MG63 (cell line): ENCODE measurements at places on chromosomes 12 and 14.
A peak's percentile ranks its signal among the peaks of the same experiment; 100 is the strongest.

DNA sequence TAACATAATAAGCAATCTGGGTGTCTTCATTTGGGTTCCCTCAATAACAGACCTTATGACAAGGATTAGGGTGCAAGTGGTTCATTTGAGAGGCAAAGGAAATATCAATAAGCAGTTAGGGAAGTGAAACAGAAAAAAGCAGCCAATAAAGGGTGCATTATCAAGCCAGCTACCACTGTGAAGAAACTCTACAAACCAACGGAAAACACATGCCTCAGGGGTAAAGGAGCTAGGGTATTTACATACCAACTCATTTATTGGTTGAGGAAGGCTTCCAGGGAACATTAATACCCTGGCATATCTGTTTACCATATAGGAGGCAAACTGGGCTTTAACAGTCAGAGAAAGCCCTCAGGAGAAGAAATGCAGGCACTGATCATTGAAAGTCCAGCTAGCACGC lies 22.7 kb upstream of the IFNG-AS1 start:
- DNase-seq: no peak

GRCh38 chr12:40137252-40137651 lies 31.4 kb upstream of the SLC2A13 start:
- DNase-seq: no peak

DNA sequence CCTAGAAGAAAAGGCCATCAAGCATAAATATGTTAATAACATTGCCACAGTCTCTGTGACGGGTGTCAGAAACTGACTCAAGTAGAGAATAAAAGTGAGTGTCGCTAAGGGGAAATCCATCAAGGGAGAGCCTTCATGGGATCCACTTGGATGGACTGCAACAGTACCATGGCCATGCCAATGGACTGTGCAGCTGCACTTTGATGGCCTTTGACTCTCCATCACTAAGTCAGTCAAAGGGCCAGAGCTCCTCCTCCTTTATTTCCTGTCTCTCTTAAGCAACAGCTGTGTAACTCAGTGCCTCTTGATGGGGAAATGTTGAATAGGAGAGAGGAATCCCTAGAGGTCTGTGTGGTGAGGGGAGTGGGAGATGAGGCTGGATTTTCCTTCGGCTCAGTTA lies 335.2 kb downstream of the BMP4 start:
- no peak for DNase-seq

GRCh38 chr14:45238988-45239387 lies 14.0 kb downstream of the MIS18BP1 start:
- no peak for DNase-seq

GRCh38 chr12:3920351-3921150 lies 47.4 kb upstream of the PARP11 start:
- peak; percentile 38 for DNase-seq

DNA sequence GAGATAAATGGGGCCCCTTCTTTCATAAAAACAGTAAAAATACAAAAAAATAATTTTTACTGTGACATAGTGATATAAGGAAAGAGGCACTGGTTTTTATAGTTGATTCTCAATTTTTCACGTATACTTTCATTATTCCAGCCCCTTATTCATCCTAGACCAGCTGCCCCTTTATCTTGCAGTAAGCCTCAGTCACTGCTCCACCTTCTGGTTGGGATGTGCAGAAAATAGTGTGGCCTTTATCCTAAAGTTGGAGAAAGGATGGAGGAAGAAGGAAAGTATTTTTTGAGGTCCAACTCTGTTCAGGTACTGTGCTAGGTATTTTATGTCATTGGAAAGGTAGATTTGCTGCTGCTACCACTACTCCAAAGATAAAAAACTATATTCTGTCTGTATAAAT lies 172.7 kb downstream of the ANO6 start:
- peak; percentile 3 for DNase-seq

DNA sequence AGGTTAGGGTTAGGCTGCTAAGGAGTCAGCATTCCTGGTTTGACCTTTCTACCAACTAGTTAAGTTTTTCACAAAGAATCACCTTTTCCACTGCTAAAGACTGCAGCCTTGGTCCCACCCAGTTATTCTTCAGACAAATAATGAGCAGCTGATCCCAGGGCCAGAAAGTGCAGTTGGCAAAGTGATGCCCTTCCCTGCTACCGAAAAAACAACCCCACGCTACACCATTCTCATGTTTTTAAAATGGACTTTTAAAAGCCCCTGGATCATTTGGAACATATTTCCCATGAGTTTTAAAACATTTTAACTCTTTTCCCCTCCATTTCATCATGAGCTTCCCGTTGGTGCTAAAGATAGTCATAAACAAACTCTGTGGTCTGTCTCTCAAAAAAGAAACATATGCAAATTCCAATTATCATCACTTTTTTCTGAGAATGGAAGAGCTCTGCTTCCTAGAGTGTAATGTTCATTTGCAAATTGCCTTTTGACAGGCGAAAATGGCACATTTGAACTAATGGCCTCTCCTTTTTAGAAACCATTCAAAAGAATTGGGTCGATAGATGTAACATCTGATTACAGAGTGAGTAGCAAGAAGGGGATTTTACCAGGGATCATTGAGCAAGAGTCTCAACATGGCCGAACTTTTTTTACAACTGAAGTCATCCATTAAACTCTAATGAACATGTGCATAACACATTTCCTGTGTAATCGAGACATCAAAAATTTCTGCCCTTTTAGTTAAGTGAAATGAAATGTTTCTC lies 129.3 kb upstream of the RAP1B start:
- no peak for DNase-seq

DNA sequence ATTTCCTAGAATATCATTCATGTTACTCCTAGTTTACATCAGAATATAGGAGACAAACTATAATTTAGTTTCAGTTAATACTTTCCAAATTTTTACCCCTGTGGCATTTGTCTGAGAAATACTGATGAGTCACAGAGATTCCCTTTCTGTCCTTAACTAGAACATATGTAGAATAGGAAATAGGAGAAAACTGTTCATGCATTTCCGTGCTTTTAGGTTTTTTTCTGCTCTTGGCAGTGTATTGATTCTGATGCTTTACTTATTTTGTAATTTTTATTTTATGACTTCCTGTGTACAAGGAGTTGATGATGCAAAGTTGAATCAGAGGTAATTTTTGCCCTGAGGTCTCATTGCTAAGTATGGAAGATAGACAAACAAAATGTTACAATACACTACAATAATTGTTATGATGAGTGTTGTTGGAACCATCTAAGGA lies 23.0 kb downstream of the MNAT1 start:
- no peak for DNase-seq

- no peak for DNase-seq
Measured at GRCh38 chr12:62533087-62533754, 66.6 kb downstream of the MON2 start.

GRCh38 chr14:90740081-90740480 lies 76.1 kb downstream of the TTC7B start:
- no peak for DNase-seq

DNA sequence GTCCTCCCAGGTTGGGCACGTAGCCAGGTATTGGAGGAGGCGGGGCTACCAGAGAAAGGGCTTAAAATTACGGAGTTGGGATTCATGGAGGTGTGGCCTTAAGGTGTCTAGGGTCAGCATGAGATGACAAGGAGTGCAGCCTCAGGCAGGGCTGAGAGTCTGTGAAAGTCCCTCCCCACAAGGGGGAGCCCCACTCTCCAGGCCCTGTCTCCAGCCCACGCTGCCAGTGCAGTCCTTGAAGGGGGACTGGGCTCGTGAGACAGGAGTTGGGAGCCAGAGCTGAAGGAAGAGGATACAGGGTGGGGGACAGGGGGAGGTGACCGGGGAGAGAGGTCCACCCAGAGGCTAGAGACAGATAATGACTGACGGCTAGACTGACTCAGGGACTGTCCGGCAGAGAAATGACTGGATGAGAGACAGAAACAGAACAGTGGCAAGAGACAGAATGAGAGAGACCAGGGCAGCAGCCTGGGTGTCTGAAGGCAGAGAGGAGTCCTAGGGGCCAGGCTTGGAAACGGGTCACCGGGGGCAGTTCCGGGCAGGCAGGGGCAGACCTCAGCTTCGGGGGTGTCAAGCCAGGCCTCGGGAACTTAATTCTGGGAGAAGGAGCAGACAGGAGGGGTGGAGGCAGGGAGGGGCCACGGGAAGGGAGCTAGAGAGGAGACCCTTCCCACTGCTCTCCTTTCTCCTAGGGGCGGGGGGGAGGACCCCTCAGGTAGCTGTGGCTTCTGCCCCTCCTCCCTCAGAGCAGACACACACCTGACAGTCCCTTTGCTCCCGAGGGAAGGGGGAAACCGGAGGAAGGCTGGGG lies 970 bp downstream of the CDH24 start:
- peak; percentile 50 for DNase-seq

DNA sequence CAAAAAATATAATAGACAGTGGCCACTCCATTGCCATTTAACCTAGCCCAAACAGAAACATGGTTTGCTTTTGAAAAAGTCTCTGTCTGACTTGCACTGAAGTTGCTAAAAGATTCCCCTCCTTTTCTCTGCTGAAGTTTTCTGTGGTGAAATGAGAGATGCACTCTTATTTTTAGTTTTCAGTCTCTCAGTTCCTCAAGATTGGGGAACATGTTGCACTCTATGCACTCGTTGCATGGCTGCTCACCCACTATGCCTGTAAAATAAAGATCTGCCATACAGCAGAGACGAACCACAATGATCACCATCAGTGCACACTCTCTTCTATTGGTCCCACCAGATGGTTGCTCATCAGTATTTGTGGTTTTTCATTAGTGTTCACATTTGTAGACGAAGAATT lies 13.1 kb upstream of the DAAM1 start:
- DNase-seq: no peak

GRCh38 chr12:1467710-1468109 lies 126.7 kb downstream of the FBXL14 start:
- no peak for DNase-seq

DNA sequence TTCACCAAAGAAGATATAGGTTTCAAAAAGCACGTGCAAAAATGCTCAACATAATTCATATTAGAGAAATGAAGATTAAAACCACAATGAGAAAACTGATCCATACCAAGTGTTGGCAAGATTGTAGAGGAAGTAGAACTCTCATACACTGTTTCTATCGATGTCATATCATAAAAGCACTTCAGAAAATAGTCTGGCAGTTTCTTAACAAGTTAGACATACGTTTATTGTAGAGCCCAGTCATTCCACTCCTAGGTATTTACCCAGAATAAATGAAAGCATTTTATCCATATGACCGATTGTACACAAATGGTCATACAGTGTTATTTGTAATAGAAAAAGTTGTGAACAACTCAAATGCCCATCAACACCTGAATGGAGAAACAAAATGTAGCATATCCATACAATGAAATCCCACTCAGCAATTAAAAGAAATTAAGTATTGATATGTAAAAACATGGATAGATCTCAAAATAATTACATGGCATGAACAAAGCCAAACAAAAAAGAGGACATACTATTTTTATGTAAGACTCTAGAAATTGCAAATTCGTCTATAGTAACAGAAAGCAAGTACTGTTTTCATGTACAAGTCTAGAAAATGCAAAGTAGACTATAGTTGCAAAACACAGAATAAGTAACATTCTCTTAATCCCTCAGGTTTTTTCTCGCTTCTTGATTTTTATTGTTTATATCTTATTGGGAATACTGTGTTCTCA lies 41.0 kb downstream of the USP15 start:
- DNase-seq: no peak

GRCh38 chr14:105492971-105493871 lies 2.2 kb downstream of the TEDC1 start:
- DNase-seq: no peak

GRCh38 chr14:103819503-103820307 lies 27.7 kb downstream of the PPP1R13B start:
- DNase-seq: peak; percentile 10

GRCh38 chr12:105947906-105948305 lies 190.8 kb downstream of the NUAK1 start:
- no peak for DNase-seq

DNA sequence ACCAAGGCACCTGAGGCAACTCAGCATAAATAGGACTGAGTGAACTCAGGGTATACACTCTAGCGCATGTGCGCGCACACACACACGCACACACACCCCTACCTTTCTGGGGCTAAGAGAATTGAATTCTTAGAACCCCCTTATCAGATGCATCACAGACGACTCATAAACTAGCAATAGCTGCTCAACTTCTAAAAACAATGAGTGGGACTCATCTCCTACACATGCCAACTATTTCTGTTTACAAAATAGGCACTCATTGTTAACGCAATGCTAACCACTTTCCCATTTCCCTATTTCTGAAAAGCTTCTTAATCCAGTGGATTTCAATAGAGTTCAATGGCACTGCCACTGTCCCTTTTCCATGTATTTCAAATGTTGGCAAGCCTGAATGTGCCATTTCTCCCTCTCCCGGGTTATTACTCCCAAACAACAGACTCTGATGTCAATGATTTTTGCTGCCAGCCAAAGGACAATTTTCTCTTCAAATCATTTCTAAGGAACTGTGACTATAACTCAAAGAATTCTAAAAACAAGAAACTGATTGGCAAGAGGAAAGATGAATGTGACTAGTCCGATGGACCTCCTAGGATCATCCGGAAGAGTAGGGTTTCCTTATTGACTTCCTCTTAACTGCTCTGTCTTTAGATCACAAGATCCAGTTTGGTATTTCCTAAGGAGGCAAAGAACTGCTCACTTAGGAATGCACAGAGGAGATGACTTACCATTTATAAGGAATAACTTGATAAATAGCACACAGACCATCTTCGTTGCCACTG lies 48.8 kb downstream of the SLC38A1 start:
- DNase-seq: peak; percentile 66

- DNase-seq: no peak
Measured at GRCh38 chr14:71713451-71713850, 218.8 kb upstream of the RGS6 start.

- DNase-seq: no peak
Measured at GRCh38 chr12:43550831-43551271, 1.2 kb downstream of the ADAMTS20 start.

GRCh38 chr14:40248671-40249070 lies 816.4 kb upstream of the FBXO33 start:
- DNase-seq: no peak

DNA sequence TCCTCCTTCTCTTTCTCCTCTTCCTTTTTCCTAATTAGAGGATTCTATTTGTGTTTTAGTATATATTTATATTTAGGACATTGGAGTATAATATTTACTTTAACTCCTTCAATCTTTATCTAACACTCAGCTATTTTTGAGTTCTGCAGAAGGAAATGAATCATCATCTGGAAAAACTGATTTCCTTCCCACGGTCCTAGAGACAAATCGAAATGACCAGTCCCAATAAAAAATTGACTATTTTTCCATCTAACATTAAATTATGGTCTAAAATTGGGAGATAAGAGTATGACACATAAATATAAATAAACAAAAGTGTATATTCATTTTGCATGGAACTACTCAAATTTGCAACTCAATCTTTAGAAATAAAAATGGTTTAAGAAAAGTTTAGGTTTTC lies 167.4 kb downstream of the TMTC3 start:
- DNase-seq: no peak
